ENCODE measurements at places on chromosomes 3 and 15. TPM values are rescaled to one million over a fixed set of nuclear protein-coding genes. Genes with fewer than 3 reads are reported as not detected.

Gene CAV3
- not detected for total RNA-seq

Gene TNIK
- 21.4 TPM for total RNA-seq

Gene ASB14
- not detected for total RNA-seq

Gene SIDT1
- total RNA-seq = not detected

Gene FEZF2
- not detected for total RNA-seq

Gene POPDC2
- 1.3 TPM for total RNA-seq

Gene RETNLB
- total RNA-seq = not detected

Gene ANKRD63
- total RNA-seq = not detected

Gene KBTBD13
- total RNA-seq = not detected

Gene CD200
- total RNA-seq = 0.92 TPM

Gene XCR1
- total RNA-seq = not detected

Gene MKRN2OS
- not detected for total RNA-seq

Gene CHRD
- 1.9 TPM for total RNA-seq

Gene CHST13
- total RNA-seq = not detected

Gene PAQR5
- total RNA-seq = not detected

Gene NUP210
- 2.2 TPM for total RNA-seq

Gene GOLGA6L4
- total RNA-seq = 3.4 TPM

Gene GTF2A2
- 36.1 TPM for total RNA-seq

Gene CACNA1D
- total RNA-seq = not detected

Gene APOD
- 8.6 TPM for total RNA-seq

Gene GALNT15
- 25.1 TPM for total RNA-seq

Gene REC114
- not detected for total RNA-seq

Gene UCN2
- total RNA-seq = 0.24 TPM

All from glomerular endothelial cell (primary cell).